ENCODE measurements at places on chromosomes 13 and 19.
A peak's percentile ranks its signal among the peaks of the same experiment; 100 is the strongest.

GRCh38 chr13:26980099-26981031 is 191.2 kb downstream of the USP12 start:
- DNase-seq: no peak

GRCh38 chr13:32023698-32024097 is 7.9 kb upstream of the FRY start:
- no peak for DNase-seq

DNA sequence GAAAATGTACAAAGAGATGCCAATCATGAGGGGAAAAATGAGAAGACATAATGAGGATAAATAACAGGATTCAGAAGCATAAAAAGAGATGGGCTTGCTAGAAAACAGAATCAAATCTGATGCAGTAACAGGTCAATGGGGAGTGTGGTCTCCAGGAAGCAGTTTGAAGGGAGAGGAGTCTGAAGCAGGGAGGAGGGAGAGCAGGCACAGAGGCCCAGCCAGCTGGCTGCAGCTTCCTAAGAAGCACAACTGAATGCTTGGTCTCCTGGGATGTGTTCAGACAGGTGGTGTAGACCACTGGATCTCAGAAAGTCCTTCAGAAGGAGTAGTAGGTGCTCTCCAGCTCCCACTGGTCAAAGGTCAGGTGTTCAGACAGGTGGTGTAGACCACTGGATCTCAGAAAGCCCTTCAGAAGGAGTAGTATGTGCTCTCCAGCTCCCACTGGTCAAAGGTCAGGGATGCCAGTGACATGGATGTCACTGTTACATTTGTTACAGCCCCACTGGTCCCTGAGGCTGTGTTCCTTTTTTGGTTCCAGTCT is 68.3 kb upstream of the UBAC2 start:
- no peak for DNase-seq

- peak; percentile 88 for DNase-seq
Observed at GRCh38 chr13:74243637-74244526, 109.7 kb upstream of the KLF12 start.

DNA sequence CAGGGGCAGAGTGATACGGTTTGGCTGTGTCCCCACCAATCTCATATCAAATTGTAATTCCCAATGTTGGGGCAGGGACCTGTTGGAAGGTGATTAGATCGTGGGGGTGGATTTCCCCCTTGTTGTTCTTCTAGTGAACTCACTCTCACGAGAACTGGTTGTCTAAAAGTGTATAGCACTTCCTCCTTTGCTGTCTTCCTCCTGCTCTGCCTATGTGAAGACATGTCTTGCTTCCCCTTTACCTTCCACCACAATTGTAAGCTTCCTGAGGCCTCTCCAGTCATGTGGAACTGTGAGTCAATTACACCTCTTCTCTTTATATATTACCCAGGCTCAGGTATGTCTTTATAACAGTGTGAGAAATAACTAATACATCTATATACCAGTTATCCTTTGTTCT is 706.4 kb upstream of the KLHL1 start:
- no peak for DNase-seq

GRCh38 chr19:40599902-40600569 is 1.1 kb upstream of the LTBP4 start:
- no peak for DNase-seq

GRCh38 chr19:4686700-4687099 is 16.6 kb upstream of the MYDGF start:
- DNase-seq: no peak

DNA sequence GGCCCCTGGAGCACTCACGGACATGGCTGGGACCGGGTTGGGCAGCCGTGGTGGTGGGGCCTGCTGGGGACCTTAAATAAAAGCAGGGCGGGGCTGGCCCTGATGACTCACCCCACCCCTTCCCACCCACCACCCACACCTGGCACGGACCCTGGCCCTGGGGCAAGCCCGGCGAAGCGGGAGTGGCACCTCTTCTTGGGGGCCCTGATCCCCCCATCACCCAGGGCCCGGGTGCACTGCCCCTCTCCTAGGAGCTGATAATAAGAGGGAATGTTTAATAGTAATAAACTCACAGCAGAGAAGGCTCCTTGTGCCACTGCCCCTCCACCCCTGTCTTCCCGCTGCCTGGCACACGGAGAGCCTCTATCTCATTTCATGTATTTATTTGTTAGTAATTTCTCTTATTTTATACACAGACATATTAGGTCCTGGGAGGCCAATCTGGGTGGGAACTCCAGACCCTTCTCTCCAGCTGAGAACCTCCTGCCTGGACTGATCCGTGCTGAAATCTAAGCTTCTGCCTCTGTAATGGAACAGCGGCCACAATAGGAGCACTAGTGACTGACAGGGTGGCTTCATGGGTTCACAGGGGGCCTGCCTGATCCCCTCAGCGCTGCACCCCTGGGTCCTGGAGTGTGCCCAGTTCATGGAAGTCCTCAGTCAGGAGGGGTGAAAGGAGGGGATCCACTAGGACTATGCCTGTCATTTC is at the start of gene LGALS7:
Gene LGALS7 (minus strand): TSS at position 49 of the 709 bp plus-strand sequence. CDS start 25 bp downstream, at position 24.
- no peak for DNase-seq

DNA sequence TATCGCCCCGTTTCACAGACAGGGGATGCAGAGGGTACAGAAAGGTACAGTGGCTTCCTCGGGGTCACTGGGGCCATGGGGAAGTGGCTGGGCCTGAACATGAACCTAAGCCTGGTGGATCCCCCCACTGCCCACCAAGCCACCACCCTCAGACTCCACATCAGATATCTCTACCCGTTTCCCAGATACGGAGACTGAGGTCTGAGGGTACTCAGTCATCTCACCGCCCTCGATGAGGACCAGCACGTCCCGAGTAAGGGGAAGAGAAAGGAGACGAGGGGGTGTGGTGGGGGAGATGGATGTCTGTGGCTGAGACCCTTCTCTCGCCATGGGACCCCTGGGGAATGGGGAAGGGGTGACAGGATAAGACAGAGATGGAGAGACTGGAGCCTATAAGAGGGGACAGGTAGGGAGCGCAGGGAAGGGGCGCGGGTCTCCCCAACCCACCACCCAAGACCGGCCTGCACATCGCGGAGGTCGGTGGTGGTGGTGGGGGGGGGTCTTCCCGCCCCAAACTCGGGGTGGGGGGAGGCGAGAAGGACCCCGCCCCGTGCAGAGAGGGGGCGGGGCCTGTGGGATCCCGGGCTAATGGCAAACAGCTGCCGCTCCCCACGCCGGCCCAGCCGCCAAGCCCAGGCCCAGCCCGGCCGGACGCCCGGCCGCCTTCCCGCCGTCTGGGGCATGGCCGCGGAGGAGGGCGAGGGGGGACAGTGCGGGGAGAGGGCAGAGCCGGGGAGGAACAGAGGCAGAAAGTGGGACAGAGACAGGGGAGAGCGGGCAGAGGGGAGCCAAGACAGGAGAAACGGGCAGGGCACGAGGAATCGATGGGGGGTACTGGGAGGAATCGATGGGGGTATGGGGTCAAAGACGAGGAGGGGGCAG is 698 bp downstream of the KANK2 start:
- DNase-seq: no peak

DNA sequence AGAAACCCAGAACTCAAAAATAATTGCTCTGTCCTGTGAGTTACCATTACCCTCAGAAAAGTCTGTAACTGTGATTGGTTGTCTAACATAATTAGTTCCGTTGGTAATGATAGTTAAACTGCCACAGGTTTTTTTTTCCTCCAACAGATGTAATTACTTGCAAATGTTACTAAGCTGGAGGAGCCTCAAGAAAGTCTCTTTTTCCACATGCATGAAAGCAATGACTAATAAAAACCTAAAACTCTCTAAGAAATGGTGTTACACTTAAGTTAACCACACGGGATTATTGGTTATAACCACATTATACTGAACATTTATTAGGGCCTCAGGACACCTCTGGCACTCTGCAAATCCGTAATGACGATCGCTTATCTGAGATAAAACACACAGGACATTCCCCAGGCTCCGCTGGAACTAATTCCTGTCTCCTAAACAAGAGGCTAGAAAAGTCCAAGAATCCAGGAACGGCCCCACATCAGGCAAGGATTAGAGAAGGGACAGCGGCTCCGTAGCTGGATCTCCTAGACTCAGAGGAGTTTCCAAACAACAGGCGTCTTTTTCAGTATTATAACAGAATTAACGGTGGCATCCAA is 753 bp downstream of the ZNF235 start:
- DNase-seq: peak; percentile 62

DNA sequence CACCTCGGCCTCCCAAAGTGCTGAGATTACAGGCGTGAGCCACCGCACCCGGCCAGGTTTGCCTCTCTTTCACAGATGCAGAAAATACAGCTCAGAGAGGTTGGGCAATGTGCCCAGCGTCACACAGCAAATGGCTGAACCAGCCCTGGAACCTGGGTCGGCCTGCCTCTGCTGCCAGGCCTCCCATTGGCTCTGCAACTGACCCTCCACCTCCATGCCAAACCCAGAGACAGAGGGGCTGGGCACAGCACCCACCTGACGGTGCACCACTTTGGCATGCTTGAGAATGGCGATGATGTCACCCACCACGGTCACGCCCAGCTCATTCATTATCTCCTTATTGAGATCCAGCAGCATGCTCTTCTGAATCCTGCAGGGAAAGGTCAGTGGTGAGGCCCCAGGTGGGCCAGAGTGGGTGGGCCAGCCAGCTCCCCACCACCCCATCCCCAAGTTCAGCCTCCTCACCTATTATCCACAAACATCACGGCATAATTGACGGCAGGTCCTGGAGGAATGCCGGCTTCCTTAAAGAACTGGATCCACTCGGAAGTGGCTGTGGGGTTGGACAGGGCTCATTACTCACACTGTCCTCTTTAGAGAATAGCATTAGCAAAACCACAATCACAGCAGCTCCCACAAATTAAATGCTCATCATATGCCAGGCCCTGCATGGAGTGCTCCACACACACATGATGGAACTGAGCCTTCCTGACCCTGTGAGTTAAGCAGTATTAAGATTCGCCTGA is 12.2 kb downstream of the C19orf47 start:
- DNase-seq: no peak

DNA sequence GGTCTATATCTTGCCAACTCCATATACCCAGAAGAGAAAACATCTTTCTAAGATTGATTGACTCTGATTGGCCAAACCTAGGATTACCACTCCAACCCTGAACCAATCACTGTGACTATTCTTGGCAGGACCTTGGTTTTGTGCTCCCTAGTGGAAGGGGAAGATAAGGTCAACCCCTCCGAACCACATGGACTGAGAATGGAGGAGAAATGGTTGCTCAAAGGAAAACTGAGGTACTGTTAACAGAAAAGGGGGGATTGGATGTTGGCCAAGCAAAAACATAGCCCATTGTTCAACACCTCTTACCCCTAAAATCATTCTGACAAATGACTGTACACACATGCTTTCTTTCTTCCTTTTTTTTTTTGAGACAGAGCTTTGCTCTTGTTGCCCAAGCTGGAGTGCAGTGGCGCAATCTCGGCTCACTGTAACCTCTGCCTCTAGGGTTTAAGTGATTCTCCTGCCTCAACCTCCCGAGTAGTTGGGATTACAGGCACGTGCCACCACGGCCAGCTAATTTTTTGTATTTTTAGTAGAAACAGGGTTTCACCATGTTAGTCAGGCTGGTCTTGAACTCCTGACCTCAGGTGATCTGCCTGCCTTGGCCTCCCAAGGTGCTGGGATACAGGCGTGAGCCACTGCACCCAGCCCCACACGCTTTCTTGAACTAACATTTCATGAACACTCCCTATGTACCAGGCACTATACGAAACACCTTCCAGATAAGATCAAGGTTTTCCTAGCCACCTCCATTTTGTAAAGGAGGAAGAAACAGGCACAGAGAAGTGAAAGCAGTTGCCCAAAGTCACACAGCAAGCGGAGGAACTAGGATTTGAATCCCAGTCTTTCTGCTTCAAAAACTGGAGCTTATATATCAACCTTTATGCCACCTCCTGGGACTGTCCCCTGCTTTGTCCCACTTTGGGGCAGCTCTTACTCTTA is 6.5 kb downstream of the MEIOSIN start:
- DNase-seq: no peak

DNA sequence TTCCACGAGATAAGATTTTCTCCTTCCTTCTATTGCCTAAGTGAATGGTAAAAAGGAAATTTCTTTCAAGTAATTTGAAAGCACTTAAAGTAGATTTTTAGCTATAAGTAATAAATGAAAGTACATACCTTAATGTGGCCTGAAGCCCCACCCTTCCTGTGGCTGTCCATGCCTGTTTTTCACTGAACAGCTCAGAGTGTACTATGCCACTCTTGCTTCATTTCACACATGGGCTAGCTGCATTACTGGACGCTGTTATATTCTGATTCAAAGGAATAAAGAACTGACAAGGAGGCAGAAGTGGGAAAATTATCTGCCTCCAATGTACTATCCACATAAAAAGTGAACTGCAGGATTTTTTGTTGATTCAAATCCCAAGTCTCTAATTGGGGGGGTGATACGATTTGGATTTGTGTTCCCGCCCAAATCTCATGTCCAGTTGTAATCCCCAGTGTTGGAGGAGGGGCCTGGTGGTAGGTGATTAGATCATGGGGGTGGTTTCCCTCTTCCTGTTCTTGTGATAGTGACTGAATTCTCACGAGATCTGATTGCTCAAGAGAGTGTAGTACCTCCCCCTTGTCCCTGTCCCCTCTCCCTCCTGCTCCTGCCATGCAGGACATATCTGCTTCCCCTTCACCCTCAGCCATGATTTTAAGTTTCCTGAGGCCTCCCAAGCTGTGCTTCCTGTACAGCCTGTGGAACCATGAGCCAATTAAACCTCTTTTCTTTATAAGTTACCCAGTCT is 154.7 kb upstream of the SGCG start:
- no peak for DNase-seq

DNA sequence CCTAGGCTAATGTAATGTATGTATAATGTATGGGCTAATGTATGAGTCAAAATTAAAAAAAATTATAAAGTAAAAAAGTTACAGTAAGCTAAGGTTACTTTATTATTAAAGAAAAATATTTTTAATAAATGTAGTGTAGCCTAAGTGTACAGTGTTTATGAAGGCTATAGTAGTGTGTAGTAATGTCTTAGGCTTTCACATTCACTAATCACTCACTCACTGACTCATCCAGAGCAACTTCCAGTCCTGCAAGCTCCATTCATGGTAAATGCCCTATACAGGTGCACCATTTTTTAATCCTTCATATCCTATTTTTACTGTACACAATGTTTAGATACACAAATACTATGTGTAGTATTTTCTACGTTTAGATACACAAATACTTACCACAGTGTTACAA is 1.8 kb upstream of the TMEM272 start:
- DNase-seq: no peak

DNA sequence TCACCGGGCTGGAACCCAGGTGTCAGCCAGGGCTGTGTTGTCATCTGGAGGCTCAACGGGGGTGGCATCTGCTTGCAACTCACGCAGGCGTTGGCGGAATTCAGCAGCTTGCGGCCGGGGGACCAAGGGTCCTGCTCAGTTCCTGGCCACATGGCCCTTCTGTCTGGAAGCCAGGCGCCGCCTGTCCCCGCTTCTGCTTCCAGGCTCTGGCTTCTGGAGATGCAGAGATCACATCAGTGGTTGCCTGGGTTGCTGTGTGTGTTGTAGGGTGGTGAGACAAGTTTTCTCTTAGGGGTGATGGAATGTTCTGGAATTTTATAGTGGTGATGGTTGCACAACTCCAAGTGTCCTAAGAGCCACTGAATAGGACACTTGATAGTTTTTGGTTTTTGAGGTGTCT is 5.0 kb downstream of the ADAT3 start:
- DNase-seq: peak; percentile 37

- DNase-seq: peak; percentile 84
Observed at GRCh38 chr19:47230054-47230920, 712 bp downstream of the BBC3 start.
